Esophagus squamous epithelium (tissue), 5 donors: ENCODE measurements at places on chromosomes 11 and 22.

DNA sequence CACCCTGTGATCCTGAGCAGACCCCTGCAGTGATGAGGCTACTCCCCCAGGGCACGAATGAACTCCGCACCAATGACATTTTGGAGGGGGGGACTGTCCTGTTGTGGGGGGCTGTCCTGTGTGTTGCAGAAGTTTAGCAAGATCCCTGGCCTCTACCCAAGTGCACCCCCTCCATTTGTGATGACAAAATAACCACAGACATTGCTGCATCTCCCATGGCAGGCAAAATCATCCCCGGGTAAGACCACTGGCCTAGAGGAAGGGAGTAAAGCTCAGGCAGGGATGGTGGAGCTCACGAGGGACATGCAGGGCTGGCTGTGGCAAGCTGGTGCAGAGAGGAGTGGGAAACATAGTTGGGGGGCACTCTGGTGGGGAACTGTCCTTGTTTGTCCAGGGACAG is 40.6 kb downstream of the NECTIN1 start:
- no peak for DNase-seq

GRCh38 chr11:131240421-131240820 is 130.0 kb upstream of the NTM start:
- no peak for DNase-seq

DNA sequence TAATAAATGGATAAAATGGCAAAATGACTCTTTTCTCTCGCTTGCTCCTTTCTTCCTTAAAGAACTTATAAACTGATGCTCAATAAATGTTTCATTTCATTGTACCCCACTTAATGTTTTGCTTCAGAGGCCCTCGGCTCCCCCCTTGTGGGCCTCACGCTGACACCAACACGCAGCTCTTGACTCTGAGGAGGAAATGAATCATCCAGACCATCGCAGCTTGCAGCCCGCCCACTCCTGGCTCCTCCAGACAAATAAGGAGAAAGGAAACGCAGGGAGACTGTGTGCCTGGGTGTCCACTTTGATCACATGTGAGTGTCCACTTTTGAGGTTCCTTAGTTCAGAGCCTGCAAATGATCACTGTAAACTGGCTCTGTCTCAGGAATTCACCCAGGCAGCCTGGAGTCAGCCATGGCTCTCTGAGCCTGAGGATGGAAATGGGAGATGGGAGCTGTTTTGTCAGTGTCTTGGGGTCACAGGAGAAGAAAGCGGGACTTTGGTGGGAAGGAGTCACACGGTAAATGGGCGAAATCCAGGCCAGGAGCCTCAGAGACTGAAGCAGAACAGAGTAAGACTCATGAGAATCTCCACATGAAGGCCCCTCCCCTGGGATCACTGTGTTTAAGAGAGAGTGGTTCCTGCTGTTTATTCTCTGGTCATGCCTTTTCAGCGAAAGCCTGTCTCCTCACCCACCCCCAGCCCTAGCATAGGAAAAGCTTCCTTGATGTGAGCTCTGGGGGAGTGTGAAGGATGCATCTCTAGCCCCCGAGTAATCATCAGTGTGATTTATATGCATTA is 96.5 kb downstream of the CWC15 start:
- no peak for DNase-seq

DNA sequence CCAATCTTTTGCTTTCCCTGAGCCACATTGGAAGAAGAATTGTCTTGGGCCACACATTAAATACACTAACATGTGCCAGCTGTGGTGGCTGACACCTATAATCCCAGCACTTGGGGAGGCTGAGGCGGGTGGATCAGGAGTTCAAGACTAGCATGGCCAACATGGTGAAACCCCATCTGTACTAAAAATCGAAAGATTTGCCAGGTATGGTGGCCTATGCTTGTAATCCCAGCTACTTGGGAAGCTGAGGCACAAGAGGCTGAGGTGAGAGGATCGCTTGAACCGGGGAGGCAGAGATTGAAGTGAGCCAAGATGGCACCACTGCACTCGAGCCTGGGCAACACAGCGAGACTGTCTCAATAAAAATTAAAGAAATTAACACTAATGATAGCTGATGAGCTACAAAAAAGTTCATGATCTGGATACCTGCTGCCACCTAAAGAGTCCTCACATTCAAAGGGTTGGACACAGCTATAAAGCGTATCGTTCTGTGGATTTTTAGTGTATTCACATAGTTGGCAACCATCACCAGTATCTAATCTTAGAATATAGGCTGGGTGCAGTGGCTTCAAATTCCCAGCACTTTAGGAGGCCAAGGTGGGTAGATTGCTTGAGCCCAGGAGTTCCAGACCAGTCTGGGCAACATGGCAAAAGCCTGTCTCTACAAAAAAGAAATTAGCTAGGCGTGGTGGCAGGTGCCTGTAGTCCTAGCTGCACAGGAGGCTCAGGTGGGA is 3.4 kb upstream of the LDHC start:
- DNase-seq, result no peak

- no peak for DNase-seq
Measured at GRCh38 chr22:38298312-38299005, 18.8 kb downstream of the CSNK1E start.

DNA sequence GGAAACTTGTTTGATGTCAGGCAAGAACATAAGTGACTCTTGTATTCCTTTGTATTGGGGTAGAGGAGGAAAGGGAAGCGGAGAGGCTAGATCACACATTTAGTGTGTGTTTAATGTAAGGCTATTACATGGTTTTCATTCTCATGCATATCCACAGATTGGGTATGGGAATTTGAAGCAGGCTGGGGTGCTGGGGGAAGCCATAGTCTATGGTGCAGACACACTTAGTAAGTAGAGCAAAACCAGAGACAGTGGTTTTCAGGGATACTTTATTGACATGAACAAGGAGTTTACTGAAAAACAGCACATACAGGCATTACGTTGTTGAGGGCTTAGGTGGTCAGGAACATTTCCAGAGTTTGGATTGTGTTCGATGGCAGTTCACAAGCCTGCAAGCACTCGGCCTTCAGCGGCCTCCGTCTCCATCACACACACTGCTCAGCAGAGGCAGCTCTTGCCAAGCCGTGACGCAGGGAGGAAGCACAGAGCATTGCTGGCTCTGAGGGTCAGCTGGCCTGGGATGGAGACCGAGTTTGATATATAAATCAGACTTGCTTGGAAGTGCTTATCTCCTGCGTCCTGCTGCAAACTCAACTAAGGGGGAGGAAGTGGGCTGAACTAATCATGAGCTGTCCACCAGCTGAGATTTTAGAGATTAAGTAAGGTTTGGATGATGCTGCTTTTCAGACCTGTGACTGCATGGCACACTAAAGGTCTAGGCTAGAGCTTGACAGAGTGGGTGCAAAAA is 25.3 kb downstream of the SCN3B start:
- no peak for DNase-seq

GRCh38 chr11:122271137-122271536 is 155.1 kb upstream of the BLID start:
- DNase-seq, result no peak

- no peak for DNase-seq
Measured at GRCh38 chr11:59459916-59460315, 3.2 kb downstream of the OR4D6 start.

DNA sequence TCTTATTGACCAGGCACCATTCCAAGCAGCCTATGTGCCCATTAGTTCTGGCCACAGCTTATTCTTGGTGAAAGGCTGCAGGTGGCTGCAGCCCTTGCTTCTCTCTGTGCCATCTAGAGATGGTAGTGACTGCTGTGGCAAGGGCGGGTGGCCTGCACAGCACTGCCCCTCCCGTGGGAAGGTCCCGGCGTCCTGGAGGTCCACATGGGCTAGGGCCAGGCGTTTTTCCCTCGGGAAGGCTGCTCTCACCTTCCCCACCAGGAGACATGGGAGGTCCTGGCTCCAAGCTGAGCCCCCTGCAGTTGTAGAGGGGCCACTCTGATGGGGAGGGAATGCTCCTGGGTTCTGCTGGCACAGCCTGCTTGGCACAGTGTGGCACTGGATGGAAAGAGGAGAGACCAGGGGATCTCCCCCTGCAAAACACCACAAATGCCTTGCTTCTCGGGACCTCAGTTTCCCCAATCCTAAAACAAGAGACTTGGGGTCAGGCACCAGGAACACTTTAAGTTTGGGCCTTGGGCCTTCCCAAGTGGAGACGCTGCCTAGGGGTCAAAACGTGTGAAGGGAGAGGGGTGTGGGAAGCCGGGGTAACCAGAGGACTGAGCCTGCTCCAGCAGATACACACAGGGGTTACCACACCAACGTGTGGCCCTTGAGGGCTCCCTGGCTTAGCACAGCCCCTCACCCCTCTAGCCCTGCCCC is 10.0 kb upstream of the TBC1D22A start:
- DNase-seq, result no peak

GRCh38 chr11:128715691-128716561 is 22.1 kb downstream of the FLI1 start:
- no peak for DNase-seq

- no peak for DNase-seq
Measured at GRCh38 chr11:35853971-35854370, 89.9 kb upstream of the LDLRAD3 start.

DNA sequence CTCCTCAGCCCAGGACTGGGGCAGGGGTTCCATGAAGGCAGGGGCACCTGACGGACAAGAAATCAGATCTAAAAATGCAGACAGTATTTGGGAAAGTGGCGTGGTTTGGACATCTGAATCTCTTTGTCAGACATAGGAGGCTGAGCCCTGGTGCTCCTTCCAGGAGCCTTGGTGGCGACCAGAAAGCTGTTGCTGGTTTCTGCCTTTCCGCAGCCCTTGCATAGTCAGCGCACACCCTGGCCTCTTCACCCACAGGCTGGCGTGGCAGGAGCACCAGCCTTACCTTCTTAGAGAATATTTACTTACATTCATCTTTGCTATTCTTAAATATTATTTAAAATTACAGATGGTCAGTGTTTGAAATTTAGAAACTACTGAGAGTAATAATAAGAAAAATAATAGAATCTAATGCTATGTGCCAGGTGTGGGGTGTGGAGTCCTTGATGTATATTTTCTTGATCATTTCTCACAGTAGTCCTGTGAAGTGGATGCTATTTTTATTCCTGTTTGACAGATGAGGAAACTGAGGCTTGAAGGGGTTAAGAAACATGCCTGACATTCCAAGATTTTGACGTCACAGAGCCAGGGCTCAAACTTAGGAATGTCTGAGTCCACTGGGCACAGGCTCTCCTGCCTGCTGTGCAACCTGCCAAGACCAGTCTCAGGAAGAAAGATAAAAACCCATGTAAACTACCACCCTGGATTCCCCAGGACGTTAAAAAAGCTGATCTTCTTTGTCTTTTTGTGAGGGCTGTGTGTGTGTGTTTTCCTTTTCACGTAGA is 51.6 kb downstream of the TBC1D22A start:
- DNase-seq, result no peak

DNA sequence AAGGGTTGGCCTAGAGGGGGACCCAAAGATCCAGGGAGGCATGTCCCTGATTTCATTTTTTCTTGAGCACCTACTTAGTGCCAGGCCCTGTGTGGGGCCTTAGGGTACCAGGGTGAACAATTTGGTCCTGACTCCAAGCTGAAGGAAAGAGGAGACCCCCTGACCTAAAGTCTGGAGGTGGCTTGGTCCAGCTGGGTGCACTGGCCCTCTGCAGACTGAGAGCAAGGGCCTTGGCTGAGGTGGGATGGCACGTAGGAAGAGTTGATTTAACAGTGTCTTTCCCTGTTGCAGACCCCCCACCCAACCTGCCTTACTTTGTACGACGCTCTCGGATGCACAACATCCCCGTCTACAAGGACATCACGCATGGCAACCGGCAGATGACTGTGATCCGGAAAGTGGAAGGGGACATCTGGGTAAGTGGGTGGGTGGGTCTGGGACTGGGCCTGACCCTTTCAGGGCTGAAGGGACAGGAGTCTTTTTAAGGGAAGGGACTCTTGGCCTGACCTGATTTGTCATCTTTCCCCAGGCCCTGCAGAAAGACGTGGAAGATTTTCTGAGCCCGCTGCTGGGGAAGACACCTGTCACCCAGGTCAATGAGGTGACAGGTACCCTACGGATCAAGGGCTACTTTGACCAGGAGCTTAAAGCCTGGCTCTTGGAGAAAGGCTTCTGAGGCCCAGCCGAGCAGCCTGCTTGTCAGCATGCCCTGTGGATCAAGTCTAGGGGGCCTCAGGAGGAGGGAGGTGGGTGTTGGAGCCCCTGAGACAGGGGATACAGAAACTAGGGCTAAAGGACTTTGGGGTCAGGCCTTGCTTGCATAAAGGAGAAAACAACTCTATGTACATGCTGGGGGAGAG is 3.3 kb downstream of the MRPL49 start:
- DNase-seq, result no peak

DNA sequence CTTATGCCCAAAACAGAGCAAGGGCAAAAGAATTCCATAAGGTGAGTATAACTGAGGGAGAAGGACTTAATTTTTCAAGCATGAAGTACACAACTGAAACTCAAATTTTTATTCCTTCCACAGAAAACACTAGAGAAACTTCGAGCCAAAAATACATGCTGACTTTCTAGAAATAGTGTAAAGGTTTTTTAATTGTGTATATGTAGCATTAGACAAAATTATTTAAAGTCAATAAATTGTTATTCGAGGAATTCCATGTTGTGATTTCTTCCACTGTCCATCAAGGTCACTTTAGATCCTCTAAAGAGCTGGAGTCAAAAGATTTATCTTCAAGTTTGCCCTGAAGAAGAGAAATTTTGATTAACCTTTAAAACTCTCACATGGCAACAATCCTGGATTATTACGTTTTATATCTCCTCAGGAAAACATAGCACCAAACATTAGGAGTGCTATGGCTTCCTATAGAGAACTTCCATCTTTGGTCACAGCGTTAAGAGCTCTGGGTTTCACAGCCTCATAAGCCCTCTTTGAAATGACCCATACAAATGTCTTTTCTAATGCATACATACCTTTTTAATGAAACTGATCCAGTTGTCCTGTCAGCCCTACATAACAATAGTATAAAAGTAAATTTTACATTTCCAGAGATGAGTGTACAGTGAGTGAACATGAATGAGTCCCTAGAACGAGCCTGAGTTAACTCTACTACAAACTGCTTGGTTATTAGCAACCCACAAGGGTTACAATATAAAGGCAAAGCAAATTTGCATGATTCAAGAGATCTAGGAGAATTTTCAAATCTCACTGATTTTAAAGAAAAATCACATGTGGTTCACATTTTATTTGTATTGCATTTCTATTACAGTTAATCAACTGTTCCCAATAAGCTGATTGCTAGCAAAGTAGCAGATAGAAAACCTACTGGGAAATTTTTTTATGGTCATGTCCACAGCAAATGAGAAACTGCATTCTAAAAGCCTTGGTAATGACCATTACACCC is 10.9 kb downstream of the TAF1D start:
- no peak for DNase-seq

DNA sequence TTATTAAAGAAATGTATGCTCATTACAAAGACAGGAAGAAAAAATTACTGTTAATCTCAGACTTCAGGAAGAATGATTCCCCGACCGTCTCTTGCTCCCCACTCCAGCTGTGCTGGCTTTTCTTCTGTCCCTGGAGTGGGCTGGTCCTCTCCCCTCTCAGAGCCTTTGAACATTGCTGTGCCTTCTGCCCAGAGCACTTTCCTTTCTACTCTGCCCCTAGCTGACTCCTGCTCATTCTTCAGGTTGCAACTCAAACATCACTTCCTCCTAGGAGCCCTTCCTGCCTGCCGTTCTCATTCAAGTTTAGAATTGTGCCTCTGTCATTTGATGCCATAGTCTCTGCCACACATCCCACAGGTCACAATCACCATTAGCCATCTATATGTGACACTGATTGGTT is 329.5 kb downstream of the MIAT start:
- DNase-seq, result no peak
